ENCODE measurements at places on chromosomes 11 and 22.
A peak's percentile ranks its signal among the peaks of the same experiment; 100 is the strongest.

DNA sequence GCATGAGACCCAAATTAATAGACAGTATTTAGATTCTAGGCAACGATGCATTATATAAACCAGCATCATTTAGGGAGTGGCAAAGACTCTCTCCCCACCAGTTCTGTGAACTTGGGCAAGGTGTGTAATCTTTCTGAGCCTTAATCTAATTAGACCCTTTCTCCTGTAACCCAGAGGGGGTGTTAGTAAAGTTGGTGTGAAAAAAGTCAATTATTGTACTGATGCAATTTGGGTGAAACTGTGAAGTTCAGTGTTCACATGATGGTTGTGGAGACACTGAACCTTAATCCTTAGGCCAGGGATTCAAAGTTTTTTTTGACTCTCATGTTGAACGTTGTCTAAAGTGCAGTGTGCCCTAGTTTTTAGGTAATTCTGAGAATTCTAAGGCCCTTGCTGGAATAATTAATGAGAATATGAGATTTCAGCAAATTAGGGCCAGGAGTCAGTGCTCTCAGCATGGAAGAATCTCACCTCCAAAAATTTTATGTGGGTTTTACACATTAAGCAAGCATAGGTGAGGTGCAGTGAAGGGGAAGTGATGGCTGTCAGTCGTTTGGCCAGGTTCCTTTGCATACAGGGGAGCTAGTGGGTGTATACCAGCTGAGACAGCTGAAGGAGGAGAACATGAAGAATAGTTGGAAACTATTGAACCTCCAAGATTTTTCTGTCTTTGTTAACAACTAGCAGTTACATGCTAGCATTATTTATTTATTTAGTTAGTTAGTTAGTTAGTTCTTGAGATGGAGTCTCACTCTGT is 94.2 kb downstream of the PTPRJ start:
- no peak for DNase-seq

DNA sequence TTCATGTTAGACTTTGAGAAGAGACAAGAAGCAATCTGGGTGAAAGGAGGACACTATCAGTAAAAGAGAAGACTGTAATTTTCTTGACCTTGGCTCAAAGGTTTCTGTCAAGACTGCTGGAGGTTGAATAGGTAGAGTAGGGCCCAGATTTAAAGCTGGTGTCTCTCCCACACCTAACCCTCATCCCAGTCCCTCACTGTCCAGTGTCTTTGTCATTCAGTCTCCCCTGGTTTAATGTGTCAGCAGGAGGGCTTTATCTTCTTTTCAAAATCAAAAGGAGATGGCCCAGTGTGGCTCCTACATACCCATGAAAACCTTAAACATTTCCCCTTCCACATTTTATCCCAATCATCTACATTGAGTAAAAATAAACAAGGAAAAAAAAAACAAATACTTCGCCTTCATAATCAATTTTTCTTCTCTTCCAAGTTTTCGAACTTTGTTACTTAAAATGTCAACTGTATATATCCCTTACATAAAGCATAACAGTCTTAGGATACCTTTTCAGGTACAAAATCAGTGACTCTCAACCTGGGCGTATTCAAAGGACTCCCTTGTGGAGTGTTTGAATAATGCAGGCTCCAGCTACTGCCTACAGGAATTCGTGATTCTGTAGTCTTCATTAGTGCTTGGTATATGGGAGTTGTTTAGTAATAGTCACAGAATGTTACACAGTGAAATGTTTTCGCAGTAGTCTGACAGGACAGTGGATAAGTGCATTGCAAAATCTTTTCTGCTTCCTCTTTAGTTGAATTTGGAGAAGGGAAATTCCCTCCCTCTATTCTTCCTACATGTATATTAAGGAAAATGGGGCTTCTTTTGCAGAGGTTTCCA is 87.2 kb downstream of the FAT3 start:
- peak; percentile 74 for DNase-seq

GRCh38 chr11:103055221-103055890 is 36.6 kb downstream of the DCUN1D5 start:
- DNase-seq = peak; percentile 46

GRCh38 chr11:67664213-67664585 is 10.2 kb downstream of the ALDH3B2 start:
- no peak for DNase-seq

- DNase-seq = no peak
Observed at GRCh38 chr11:131546218-131546895, 175.9 kb downstream of the NTM start.

GRCh38 chr22:42905217-42905616 is 48.1 kb upstream of the ARFGAP3 start:
- no peak for DNase-seq

DNA sequence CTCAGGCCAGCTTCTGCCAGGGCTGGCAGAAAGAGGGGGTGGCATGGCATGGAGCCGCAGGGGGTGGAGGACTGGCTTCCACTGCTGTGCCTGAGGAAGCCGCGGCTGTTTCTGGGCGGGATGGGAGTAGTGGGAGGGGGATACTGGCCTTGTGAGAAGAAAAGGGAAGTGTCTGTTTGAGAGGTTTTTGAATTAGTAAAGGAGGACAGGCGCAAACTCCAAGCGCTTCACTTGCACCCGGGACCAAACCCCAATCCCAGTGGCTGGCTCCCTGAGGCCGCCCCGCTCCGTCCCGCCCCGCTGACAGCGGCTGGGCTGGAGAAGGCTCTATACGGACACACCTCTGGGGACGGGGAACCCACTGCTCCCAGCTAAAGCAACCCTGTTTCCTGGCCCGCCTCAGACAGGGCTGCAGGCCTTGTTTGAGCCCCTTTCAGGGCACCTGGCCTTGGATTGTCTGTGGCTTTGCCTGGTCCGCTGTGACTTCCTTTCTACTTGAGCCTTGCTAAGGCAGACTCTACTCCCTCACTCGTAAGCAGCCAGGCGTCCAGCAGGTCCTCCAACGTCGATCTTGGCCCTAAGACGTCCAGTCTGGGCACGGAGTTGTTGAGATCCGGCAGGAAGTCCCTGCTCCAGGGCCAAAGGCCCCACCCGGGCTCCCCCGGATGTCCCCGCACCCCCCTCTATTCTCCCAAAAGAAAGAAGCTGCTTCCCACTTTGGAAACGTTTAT is 2.2 kb downstream of the APOA1 start:
- no peak for DNase-seq

- peak; percentile 32 for DNase-seq
Observed at GRCh38 chr11:22169833-22170232, 23.1 kb upstream of the ANO5 start.

DNA sequence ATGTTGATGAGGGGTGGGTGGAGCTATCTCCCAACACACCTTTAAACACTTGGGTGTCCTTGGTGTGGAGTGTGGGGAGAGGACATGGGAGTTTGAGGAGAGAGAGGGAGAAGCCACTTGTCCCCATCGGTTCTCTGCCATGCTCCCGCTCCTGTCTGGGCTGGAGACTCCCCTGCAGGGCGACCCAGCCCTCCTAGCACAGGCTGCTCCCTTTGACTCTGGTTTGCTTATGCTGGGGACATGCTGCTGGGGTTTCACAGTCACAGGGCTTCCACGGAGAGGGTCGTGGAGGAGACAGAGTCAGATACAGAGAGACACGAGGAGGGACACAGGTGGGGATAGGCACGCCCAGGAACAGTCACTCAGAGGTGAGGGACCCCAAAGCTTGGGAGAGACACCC is 1.6 kb downstream of the SCUBE1 start:
- DNase-seq = no peak

GRCh38 chr22:23263651-23264555 is 83.6 kb downstream of the BCR start:
- DNase-seq = no peak

DNA sequence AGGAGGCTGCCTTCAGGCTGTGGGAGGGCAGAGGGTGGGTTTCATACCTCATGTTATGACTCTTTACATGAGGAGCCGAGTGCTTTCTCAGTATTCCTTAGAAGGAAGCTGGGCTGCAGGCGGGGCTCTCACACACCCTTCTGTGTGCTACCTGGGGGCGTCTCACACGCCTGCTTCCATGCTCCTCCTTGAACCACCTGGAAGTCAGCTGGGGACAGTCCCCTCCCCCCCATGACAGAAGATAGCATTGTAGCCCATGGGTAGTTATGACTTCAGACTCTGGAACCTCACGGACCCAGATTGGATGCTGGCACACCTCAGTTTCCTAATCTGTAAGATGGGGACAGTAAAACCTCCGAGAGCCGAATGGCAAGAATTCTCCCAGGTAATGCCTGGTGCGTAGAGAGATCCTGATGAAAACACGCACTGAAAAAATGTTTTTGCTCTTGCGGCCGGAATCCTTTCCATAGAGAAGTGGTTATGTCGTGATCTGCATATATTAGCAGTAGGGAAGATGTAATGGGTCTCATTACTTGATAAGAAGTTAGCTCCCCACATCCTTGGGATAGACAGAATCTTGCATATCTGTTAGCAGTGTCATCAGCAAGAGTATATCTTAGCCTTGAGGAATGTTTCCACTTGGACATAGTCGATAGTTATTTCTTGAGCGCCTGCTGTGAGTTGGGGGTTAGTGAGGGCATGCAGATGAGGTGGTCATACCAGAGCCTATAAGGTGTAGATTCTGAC is 4.9 kb downstream of the DAGLA start:
- no peak for DNase-seq

DNA sequence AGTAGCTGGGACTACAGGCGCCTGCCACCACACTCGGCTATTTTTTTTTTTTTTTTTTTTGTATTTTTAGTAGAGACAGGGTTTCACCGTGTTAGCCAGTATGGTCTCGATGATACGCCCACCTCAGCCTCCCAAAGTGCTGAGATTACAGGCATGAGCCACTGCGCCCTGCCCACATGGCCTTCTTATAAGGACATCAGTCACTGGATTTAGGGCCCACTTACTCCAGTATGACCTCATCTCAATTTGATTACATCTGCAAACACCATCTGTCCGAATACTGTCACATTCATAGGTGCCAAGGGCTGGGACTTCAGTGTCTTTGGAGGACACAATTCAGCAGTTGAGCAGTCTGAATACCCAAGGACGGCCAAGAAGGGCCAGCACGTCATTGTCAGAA is 8.2 kb upstream of the PRR5 start:
- DNase-seq = no peak

DNA sequence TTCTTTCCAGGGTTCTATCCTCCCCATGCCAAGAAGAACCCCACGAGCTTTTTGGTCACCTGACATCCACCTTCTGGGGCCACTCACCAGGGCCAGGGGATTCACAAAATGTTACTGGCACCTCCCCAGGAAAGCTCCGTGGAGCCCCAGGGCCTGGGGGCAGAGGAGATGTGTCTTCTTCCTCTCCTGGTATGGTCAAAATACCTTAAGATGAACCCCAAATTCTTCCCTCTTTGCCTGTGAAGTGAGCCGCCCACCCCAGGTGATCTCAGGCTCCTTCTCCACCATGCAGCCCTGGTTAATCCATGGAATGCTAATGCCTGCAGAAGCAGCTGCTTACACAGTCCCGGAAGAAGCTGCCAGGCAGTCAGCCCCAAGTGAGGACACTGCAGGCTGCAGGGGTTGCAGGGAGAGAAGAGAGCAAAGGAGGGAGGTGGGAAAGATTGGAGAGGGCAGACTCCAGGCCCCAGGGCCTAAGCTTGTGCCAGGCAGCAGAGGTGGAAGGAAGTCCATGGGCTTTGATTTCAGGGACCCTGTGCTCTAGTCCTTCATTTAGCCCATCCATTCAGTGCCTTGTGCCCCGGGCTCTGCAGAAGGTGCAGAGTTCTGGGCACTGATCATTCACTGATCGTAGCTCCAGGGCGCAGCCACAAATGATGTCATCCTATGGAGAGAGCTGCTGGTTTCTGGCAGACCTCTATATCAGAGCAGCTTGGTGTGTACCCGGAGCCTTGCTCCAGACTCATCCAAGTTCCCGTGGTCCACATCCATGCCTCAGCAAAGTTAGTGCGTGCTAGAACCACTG is 127.9 kb upstream of the NECTIN1 start:
- no peak for DNase-seq

DNA sequence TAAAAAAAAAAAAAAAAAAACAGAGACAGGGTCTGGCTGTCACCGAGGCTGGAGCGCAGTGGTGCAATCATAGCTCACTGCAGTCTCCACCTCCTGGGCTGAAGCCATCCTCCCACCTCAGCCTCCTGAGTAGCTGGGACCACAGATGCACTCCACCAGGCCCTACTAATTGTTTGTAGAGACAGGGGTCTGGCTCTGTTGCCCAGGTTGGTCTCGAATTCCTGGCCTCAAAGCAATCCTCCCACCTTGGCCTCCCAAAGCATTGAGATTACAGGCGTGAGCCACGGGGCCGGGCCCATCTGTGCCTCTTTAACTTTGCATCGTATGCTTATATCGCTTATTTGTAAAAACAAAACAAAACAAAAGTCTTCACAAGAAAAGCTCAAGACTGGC is 3.1 kb downstream of the CPT1A start:
- DNase-seq = no peak

- DNase-seq = peak; percentile 15
Observed at GRCh38 chr11:32884770-32885384, 7.7 kb upstream of the QSER1 start.

DNA sequence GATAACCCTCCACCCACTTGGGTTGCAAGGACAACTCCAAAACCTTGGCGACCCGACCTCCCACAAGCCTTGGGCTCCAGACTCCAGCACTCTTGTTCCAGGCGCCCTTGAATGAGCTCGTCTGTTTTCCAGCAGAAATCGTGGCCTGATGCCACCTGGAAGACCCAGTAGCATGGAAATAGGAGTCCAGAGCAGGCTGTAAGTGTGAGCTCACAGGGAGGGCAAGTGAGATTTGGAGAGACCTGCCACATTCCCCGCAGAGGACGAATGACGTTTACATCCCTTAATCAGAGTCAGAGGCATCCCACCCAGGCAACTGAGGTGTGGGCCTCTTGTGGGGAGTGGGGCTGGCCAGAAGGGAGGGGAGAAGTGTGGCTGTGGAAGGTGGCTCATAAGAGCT is 71.9 kb downstream of the LDLRAD3 start:
- DNase-seq = no peak

GRCh38 chr11:16603245-16603644 is 135.2 kb upstream of the C11orf58 start:
- no peak for DNase-seq

- DNase-seq = peak; percentile 89
Observed at GRCh38 chr11:102225689-102226568, 91.4 kb upstream of the BIRC3 start.

- no peak for DNase-seq
Observed at GRCh38 chr11:1919391-1920127, at the start of gene TNNT3. TNNT3 (plus strand) TSS chr11:1919703; CDS start chr11:1922875, 3,172 bp downstream.

DNA sequence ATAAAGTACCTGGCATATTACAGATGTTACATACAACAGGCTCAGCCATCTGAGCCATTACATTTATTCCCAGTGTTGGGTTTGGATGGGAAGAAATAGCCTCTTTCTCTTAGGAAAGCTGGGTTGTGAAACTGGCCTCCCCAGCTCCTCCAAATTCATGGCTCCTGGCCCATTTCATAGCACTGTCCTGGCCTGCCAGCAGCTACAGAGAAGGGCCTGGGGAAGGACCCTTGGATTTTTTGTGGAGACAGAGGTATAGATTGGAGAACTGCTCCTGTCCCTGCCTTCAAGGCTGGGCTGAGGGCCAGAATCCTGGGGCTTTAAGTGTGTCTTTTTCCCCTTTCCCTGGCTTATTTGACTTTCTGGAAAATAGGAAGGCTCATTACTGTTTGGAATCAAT is 18.0 kb downstream of the PKNOX2 start:
- DNase-seq = no peak

Data from bronchial epithelial cell (primary cell).